ENCODE measurements at places on chromosomes 7 and 10.

DNA sequence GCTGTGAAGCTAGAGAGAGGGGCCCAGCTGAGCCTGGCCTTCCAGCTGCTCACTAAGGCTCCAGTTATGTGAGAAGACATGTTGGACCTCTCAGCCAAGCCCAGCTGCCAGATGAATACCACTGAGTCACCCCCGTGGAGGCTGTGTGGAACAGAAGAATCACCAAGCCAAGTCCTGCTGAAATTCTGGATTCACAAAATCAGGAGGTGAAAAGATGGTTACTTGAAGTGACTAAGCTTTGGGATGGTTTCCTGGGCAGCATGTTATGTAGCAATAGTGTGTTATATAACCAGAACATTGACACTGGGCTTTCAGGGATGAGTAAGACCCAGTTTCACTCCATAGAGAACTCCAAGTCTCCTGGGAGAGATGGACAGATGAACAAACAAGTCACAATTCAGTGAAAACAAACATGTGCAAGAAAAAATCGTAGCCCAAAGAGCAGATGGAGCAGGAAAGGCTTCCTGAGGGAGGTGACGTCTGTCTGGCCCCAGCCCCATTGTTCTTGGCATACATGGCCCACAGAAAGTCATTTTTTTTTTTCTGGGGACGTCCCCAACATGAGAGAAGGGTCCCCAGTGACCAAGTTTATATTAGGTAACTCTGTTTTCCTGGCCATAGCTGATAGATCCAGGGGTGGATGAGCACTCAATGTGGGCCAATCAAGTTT lies 64.1 kb upstream of the PDZD8 start:
- DNase-seq, result no peak

- no peak for DNase-seq
Observed at GRCh38 chr7:38630720-38631673, at the start of gene AMPH. Gene AMPH, minus strand, starts transcription at chr7:38631373. Its CDS starts 22 bp downstream, at chr7:38631351.

- DNase-seq, result no peak
Observed at GRCh38 chr10:75565286-75566251, 134.1 kb downstream of the LRMDA start.

DNA sequence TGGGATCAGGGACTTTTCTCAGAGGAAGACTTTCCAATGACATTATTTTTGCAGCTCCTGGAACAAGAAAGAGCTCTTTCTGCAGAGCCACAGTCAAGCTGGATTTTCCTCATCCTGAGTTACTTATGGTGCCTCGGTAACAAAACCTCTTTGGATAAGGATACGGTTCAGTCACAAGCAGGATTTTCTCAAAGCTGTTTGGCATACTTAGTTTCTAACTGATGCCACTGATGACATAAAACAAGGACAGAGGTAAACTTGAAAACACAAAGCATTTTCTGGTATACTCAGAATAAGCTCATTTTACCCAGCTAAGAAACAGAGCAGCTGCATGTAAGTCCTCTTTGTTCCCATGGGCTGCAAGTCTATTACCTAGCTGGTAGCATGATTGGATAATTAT lies 340.9 kb upstream of the MEOX2 start:
- DNase-seq, result no peak

DNA sequence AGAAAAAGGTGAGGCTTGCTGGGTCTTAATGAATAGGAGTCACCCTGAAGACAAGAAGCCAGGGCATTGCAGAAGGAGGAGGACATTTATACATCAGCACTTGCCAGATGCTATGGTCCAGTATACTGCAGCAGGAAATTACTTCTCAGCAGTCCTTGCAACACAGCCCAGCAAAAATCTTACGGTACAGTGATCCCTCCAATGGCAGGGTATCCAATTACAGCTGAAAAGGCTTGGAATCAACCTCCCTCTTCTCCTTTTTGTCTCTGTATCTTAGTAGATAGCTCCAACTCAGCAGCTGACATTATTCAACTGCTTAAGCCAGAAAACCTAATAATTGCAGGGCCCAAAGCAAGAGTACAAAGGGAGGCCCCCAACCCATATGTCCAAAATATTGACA lies 128.3 kb upstream of the COBL start:
- DNase-seq, result no peak

DNA sequence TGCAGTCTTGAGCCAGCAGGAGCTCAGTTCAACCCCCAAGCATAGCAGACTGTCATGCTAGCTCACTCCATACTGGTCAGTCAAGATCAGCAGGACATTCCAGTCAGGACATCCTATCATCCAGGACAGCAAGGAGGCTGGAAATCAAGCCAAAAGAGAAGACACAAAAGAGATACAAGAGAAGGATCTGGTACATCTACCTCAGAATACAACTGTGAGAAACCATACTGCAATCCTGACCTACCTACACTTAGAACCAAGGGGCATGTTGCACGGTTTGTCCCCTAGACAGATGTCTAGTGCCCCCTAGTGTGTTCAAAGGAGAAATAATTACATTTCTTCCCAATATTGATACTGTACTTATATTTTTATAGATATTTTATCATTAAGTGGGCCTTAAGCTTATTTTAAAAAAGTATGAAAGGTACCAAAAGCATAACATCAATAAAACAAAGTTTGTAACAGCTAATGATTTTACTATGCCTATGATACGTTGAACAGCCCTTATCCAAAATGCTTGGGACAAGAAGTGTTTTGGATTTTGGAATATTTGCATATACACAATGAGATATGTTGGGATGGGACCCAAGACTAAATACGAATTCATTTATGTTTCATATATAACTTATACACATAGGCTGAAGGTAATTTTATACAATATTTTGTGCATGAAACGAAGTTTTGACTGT lies 26.7 kb downstream of the ERCC6 start:
- no peak for DNase-seq

- no peak for DNase-seq
Observed at GRCh38 chr10:76082232-76082631, 650.8 kb downstream of the LRMDA start.

GRCh38 chr7:29291723-29292618 lies 97.4 kb downstream of the CHN2 start:
- DNase-seq, result no peak

GRCh38 chr10:113562704-113563103 lies 9.9 kb downstream of the HABP2 start:
- DNase-seq, result no peak

DNA sequence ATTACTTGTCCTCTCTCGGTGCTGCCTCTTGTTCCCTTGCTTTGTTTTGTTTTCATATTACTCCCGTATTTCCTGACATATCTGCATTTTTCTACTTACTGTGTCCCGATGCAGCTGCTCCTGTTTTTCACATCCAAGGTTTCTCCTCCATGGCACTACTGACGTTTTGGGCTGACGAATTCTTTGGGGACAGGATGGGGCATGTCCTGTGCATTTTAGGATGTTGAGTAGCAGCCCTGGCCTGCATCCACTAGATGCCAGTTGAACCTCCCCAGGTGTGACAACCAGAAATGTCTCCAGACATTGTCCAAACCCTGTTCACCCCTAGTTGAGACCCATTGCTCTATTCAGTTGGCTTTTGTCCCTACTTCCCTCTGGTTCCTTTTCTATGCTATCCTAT lies 12.4 kb downstream of the ZNF789 start:
- no peak for DNase-seq

DNA sequence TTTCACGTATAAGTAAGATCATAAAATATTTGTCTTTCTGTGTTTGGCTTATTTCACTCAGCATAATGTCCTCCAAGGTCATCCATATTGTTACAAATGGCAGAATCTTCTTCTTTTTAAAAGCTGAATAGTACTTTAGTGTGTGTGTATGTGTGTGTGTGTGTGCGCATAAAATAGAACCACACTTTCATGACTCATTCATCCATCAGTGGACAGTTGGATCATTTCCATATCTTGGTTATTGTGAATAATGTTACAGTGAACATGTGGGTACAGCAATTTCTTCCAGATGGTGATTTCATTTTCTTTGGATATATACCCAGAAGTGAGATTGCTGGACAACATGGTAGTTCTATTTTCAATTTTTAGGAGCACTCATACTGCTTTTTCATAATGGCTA lies 622.4 kb downstream of the NRG3 start:
- DNase-seq, result no peak

DNA sequence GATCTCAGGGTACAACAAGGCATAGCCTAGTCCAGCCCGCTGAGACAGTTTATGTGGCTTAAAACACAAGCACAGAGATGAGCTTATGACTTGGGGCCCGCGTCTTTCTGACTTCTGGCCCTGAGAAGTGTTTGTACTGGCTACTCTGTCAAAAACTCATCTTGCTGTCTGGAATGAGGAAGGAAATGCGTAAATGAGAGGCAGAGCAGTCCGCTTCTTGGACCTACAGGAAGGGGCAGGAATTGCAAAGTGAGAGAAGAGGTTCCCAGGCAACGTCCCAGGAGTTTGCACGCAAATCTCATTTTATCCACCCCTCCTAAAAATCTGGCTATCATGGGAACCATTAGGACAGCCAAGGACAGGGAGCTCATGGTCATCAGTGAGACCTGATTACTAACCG lies 5.5 kb downstream of the ANXA11 start:
- no peak for DNase-seq

- no peak for DNase-seq
Observed at GRCh38 chr10:77380723-77381122, 256.9 kb downstream of the KCNMA1 start.

DNA sequence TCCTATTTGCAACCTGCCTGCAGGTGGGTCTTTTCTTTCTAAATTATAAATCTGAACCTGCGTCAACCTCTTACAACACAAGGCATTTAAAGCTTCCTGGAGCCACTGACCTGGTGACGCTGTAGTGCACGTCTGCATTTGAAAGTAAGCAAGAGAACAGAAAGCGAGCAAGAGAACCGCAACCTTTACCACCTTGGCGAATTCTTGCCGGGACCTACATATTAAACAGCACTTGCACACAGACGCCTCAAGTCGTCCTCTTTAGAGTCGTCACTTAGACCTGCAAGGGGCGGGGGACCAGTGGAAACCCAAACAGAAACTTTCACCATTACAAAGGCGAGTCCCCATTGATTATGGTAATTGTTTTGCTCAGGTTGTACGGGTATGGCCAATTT lies 9.5 kb downstream of the GLI3 start:
- no peak for DNase-seq

DNA sequence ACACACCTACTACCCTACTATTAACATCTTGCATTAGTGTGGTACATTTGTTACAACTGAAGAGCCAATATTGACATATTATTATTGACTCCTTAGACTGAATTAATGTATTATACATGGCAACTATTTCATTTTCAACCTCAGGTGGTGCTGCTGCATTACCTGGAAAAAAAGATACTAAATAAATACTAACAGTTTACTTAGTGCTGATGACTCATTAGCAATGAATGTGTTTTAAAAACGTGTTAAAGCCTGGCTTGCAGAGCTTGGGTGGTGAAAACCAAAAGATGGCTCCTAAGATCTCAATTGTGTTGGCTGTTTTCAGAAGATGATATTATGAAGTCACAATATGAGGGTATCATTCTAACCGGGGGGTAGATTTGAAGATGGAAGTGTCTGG lies 34.8 kb downstream of the CFAP43 start:
- DNase-seq, result no peak

DNA sequence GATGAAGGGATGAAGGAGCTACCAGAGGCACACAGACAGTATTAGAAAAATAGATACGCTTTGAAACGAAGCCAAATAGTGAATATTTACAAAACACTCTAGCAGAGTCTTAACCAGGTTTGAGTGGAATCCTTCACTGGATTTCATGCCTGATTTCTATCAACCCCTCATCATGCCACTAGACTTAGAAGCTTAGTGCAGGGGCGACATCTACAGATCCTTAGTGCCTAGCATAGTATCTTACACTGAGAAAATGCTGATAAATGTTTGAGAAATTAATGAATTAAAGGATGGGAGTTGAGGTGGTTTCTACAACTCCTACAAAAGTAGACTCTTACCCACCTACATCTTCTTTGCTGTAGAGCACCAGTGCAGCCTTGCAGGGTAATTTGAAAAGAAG lies 54.7 kb upstream of the CCNJ start:
- DNase-seq, result no peak

- DNase-seq, result no peak
Observed at GRCh38 chr7:90298145-90299038, 22.7 kb downstream of the FAM237B start.

DNA sequence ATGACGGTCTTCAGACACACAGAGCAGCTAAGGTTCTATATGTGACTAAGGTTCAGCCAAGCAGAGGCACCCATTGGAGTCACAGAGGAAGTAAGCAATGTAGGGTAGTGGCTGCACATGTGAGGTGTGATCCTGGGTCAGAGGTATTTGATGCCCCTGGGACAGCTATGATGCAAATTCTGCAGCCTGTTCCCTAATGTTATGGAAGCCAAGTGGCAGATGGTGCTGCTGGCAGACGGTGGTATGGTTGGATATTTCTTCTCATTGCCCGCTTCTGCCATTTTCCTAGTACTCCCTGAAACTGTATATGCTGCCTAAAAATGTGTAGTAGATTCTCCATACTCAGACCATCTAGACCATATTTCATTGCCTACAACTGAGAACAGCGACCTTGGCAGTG lies 7.2 kb downstream of the TAS2R16 start:
- DNase-seq, result no peak

DNA sequence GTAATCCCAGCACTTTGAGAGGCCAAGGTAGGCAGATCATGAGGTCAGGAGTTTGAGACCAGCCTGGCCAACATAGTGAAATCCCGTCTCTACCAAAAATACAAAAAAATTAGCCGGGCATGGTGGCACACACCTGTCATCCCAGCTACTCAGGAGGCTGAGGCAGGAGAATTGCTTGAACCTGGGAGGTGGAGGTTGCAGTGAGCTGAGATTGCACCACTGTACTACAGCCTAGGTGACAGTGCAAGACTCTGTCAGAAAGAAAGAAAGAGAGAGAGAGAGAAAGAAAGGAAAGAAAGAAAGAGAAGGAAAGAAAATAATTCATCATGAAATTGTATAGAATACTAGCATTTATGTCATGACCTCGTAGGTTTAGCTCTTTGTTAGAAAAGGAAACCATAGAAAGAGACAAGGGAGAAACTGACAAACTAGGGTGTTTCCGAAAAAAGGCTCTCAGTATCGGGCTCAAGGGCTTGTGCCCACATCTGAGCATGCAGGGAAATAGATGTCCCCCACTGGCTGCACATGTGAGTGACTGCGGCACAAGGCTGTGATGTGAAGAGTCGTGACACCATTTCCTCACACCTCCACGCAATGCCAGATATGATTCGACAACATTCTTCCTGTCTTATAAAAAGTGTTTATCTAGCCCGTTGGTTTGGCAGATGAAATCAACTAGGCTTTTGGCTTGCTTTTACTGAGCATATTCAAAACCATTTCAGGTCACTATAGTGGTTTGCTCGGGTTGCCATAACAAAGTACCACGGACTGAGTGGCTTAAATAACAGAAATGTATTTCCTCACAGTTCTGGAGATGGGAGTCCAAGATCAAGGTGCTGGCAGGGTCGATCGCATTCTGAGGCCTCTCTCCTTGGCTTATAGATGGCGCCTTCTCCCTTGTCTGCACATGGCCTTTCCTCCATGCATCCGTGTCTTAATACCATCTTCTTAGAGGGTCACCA lies 2.0 kb downstream of the SRGN start:
- DNase-seq, result no peak

GRCh38 chr7:28208506-28208905 lies 27.9 kb upstream of the JAZF1 start:
- DNase-seq, result no peak
